ENCODE measurements at places on chromosomes 7 and 10.

- no peak for DNase-seq
These were observed 140.9 kb upstream of the NRBF2 start for GRCh38 chr10:62992145-62992721.

GRCh38 chr10:106661133-106661766, 503.3 kb downstream of the SORCS1 start:
- DNase-seq: no peak

GRCh38 chr10:118167056-118167700, 120.4 kb upstream of the RAB11FIP2 start:
- no peak for DNase-seq

- no peak for DNase-seq
These were observed 18.6 kb upstream of the ASCC1 start for GRCh38 chr10:72234560-72235095.

GRCh38 chr7:39952374-39952773, 2.3 kb downstream of the CDK13 start:
- no peak for DNase-seq

Data from hematopoietic multipotent progenitor cell (in vitro differentiated cells).